ENCODE measurements at places on chromosomes 2 and 18.

DNA sequence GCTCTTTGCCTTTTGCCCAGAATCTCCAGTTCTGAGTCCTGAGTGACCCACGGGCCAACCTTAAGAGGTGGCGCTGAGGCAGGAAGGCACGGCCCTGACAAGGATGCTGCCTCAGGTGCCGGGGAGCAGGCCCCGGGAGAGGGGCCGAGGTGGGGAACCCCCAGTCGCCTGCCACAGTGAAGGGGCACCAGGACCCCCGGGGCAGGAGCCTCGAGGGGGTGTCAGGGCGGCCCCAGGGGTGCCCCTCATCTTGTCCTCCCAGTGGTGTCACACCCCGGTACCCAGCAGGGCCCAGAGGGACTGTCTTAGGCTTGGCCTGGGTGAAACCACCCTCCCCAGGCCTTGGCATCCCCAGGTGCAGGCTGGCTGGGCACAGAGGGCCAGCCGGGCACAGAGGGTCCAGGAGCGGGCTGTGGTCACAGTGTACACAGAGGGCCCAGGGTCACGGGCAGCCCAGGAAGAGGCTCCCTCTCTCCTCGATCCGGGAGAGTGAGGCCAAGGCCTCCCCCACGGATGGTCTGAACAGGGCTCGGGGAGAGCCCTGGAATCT is 1.0 kb downstream of the PDCD1 start:
- DNase-seq: no peak

GRCh38 chr18:36064027-36064808 is 3.1 kb downstream of the RPRD1A start:
- no peak for DNase-seq

DNA sequence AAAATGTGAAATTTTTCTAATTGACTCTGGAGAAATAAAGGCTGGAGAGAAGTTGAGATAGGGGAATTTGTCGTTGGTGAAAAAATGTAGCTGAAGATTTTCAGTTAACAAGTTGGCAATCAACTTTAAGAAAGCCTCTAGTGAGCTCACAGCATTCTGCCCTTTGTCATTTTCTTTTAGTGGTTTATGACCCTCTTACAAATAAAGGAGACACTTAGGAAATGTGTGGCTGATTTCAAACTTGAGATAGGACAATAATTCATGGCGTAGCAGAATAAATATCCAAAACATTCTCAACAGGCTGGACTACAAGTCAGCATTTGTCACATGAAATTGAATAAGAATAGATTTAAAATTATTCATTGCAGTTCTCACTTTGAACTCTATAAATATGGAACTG is 412.5 kb upstream of the SPHKAP start:
- no peak for DNase-seq

GRCh38 chr2:16223161-16223840 is 283.0 kb downstream of the MYCN start:
- no peak for DNase-seq

DNA sequence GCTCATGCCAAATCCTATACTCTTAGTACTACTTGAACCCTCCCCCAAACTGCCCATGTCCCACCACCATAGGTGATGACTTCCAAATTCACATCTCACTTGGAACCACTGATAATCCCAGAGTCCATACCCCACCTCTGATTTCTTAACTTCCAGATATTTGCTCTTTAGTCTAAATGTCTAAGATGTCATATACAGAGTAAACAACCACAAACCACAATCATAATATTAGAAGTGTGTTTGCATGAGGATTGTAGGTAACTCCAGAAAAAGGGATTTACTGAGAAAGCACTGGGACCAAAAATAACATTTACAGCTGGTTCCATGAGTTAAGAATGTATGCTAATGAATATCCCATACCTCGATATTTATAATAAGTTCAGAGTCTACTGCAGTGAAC is 146.2 kb downstream of the ZNF385B start:
- DNase-seq: no peak

DNA sequence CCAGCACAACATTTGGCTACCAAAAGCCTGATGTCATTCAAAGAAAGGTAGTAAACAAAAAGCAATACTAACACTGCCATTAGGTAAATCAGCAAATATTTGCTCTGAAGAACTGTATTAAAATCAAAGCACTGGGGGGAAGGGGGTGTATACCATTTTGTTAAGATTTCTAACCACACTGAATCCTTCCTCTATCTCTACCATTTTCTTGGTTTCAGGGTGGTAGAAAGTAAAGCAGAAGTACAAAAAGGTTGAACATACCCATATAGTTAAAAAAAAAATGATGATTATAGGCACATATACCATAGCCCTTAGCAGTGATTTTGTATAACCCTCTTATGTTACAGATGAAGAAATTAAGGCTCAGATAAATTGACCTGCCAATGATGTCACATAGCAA is 437.6 kb downstream of the ZEB2 start:
- DNase-seq: no peak

- DNase-seq: no peak
These were observed 129.9 kb downstream of the FHOD3 start for GRCh38 chr18:36427369-36427768.

- peak; percentile 70 for DNase-seq
These were observed 46.8 kb downstream of the EPG5 start for GRCh38 chr18:45920367-45920766.

- DNase-seq: no peak
These were observed 7.6 kb downstream of the ATP6V1B1 start for GRCh38 chr2:70943205-70943871.

- no peak for DNase-seq
These were observed 51.2 kb downstream of the CLASP1 start for GRCh38 chr2:121598087-121598486.

- DNase-seq: no peak
These were observed 38.5 kb downstream of the UPP2 start for GRCh38 chr2:158140201-158140600.

GRCh38 chr2:28451793-28452533 is 43.9 kb upstream of the PLB1 start:
- DNase-seq: no peak

- DNase-seq: peak; percentile 78
These were observed 45.4 kb downstream of the TTN start for GRCh38 chr2:178761759-178762371.
